ENCODE measurements at places on chromosomes 7 and 10. TPM values are rescaled to one million over a fixed set of nuclear protein-coding genes. Genes with fewer than 3 reads are reported as not detected.

GRCh38 chr7:77202481-77202976 is 2.9 kb upstream of the FGL2 start:
- no peaks in the 10 kb centered on the region for H3K36me3 ChIP-seq
- H3K27ac ChIP-seq = no peak overlapping the region
- no peak for DNase-seq
- no peaks in the 10 kb centered on the region for H3K27me3 ChIP-seq
- no peak overlapping the region for H3K4me3 ChIP-seq
- H3K4me1 ChIP-seq = no peaks in the 10 kb centered on the region

- no peak for DNase-seq
- H3K4me3 ChIP-seq = no peak overlapping the region
- no peaks in the 10 kb centered on the region for H3K36me3 ChIP-seq
- H3K27ac ChIP-seq = no peak overlapping the region
- H3K4me1 ChIP-seq = no peaks in the 10 kb centered on the region
Measured at GRCh38 chr7:153939177-153939576, 113.0 kb upstream of the DPP6 start.

DNA sequence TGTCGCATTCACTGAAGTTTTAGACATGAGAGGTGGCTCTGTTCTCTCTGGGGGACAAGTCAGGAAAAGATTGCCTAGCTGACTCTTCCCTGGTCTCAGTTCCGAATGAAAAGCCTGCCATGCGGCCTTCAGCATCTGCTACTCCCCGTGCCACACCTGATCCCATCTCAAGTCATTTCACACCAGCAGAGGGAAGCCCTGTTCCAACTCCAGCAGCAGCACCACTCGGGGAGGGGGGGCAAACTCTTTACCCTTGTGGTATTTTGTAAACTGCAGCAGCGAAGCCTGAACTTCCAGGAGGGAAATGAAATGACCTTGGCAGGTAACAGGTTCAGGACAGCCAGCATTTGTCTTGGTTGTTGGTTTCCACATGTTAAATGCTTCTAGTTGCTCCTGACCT is 13.8 kb downstream of the LRRC4 start:
- H3K27ac ChIP-seq = no peak overlapping the region
- no peak for DNase-seq
- H3K4me1 ChIP-seq = peaks cover 14% of the 10 kb centered on the region
- H3K27me3 ChIP-seq = no peaks in the 10 kb centered on the region

DNA sequence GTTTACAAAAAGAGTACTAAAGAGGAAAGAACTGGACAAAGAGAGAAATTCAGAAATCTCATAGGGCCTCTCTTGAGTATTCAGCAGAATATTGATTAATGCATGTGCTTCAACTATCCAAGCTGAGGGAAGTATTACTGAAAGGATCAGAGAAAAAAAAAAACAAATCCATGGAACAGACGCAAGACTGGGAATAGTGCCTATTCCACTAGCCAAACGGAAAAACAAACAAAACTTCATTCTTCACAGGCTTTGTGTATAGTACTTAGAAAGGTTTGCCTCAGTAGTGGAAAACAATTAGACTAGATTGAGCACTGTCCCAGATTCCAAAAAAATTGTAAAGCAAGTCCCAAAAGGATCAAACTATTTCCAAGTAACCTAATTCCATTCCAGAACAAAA is 106.2 kb downstream of the TFEC start:
- H3K4me1 ChIP-seq = no peaks in the 10 kb centered on the region
- no peaks in the 10 kb centered on the region for H3K27me3 ChIP-seq
- H3K27ac ChIP-seq = no peak overlapping the region
- H3K4me3 ChIP-seq = no peak overlapping the region
- no peaks in the 10 kb centered on the region for H3K36me3 ChIP-seq

Gene TAS2R41
- total RNA-seq = not detected

Gene PON3
- 1.7 TPM for total RNA-seq

Gene LRIT1
- not detected for total RNA-seq

Measured in right atrium auricular region (tissue), 2 donors.